ENCODE measurements at places on chromosomes 16 and 17.

DNA sequence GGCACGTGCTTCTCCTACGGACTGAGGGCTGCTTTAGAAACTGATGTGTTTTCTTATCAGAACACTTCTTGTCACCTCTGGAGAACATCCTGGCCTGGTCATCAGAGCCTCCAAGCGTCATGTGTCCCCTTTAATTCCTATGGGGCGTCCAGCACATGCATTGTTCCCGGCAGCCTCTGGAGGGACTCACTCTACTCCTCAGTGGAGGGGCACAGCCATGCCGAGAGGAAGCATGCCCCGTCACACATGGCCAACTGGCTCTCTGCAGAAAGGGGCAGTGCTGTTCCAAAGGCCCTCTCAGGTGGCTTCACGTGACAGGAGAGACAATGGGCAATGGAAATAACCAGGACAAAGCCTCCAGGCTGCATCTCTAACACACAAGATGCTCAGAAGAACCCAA is 31.8 kb downstream of the CDRT15L2 start:
- no peak for DNase-seq

DNA sequence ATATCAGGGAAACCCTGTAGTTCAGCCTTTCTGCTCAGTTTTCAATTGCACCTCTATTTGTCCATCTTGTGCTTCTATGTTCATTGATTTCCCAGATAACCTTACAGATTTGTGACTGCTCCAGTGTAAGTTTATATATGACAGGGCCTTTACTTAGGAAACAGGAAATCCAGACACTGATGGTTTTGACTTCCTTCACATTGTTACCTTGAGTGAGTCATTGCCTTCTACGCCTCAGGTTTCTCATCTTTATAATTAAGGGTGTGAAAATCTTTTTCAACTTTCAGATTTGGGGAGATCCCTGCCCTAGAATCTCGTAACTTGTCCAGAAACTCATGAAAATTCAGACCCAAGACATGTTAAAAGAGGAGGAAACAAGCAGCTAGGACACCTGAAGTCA is 342.4 kb upstream of the TBX2 start:
- DNase-seq = no peak

DNA sequence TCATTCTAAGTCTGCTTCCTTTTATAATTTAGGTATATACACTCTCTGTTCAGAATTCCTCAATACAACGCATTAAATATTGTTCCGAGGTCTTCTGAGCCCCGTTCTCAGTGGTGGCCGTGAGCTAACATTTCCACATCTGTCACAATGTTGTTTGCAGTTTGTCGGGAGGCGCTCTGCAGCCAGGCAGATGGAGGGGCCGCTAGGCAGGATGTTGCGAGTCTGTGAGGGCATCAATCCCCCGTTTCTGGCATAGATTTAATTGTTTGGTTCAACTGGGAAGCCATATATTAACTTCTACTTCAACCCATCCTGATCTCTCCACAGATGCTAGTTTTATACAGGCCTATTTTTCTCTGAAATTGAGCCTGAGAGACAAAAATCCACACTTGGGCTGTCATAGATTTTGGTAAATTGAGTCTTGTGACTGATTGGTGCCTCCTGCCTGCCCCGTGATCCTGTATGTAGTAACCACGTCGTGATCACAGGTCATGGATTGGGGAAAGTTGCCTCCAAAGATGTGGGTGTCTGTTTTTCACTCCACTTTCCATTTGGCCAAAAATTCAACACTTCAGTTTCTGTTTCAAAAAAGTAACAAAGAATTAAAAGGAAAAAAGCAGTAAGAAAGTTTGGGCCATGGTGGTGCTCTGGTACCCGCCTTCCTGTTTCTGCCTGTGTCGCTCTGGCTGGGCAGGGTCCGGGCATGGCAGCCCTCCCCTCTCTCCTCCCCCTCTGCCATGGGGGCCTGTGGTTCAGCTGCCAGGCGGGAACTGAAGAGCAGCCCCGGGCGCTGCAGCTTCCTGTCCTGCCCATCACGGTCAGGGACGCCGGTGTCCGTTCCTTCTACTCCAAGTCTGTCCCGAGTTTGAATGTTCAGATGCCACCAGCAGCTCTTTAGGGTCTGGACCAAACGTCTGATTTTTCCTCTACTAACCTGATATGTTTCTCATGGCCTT is 41.5 kb downstream of the RPTOR start:
- no peak for DNase-seq

- DNase-seq = no peak
Measured at GRCh38 chr16:15856182-15856581, 646 bp downstream of the MYH11 start.

DNA sequence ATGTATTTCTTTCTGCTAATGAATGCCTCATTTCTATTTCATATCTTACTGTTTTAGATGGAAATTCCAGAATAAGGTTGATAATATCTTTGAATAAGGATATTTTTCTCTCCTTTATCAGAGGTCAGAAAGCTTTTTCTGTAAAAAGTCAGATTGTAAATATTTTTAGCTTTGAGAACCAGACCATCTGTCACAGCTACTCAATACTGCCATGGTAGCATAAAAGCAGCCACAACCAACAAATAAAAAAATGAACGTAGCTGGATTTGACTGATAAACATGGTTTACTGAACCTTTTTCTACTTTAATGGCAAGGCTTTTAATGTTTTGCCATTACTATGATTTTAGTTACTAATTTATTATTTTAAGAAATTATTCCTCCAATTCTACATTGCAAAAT is 217.4 kb upstream of the COX10 start:
- DNase-seq = no peak

DNA sequence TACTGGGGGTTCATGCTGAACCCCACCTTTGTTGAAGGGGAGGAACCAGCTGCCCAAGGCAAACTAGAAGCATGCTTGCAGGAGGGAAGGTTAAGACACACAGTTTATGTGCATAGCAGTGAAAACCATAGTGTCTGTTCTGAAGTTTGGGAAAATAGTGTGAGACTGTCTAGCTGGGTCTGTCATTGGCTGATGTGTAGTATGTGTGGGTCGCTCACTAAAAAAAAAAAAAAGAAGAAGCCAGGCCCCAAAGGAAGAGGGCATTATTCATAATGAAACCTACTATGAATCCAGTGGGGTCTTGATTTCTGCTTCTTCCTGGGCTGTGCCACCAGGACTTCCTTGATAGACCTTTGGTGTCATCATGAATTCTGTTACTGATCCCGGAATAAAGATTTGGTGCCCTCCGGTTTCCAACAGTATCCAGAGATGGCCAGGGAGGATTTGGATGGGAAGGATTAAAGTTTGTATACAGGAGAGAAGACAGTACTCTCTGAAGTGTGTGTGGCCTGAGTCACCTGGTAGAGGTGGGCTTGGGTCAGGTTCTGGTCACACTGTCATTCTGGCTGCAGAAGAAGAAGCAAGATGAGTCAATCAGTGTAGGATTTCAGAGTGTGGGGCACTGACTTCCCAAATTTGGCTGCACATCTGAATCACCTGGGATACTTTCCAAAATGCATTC is 220.3 kb downstream of the PRKCA start:
- no peak for DNase-seq

GRCh38 chr16:27465483-27465879 is 63.5 kb downstream of the IL21R start:
- no peak for DNase-seq

DNA sequence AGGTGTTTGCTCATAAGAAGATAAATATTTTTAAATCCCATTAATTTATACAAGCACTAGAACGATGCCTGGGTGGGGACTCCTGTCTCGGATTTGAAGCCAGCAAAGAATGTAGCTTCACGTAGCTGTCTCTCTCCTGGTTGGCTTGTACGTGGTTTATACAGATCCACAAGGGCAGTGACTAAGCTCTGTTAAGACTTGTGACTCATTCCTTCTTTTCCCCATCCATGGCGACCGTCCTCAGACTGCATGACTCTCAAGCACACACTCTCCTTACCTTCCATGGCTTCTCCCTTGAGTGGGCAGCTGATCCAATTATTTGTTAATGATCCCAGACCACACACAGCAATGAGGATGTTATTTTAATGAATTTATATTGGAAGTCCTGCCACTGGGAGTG is 679.7 kb upstream of the SOX9 start:
- no peak for DNase-seq

GRCh38 chr17:32298721-32299579 is 33.3 kb downstream of the RHBDL3 start:
- DNase-seq = no peak

DNA sequence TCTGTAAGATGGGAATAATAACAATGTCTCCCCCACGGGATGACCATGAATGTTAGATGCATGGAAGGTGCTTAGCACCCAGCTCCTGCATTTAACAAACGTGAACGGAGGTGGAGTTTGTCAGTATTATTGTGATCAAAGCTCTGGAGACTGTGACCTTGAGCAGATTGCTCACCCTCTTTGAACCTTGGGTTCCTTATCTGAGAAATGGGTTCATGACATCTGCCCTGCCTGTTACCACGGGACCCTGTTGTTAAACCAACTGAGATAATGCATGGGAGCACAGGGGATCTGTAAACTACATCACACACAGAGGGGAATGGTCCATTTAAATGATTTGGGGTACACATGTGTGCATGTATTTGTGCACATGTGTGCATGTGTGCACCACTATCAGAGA is 29.6 kb downstream of the MRM1 start:
- no peak for DNase-seq

- no peak for DNase-seq
Measured at GRCh38 chr17:80415626-80416137, 715 bp downstream of the ENDOV start.

DNA sequence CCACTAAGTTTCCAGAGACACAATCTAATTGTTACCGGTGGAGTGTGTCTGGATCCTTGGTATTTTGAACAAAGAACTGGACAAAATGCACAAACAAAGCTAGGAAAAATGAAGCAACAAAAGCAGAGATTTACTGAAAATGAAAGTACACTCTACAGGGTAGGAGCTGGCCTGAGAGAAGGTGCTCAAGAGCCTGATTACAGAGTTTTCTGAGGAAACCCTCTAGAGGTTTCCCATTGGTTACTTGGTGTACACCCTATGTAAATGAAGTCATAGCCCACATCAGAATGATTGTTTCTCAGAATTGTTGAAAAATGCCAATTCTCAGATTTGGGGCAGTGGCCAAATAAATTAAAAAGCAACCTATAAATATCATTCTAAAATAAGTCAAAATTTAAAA is 436.4 kb downstream of the KCNJ18 start:
- DNase-seq = no peak

- no peak for DNase-seq
Measured at GRCh38 chr16:27310576-27311447, 3.0 kb upstream of the IL4R start.

DNA sequence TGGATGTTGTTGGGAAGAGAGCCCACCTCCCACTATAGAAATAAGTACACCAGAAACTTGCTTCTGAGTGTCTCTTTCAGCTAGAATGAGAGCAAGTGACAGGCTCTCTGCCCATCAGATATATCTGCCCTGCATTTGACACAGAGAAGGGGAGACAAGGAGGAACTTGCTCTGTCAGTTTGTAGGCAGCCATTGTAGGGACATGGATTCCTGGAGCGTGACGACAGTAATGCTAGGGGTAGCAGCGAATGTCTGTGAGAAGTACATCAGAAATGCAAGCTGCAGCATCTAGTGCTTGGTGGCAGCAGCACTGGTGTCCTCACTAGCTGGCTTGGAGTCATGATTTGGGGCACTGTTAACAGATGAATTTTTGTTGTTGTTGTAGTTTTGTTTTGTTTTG is 23.0 kb downstream of the ZNF200 start:
- no peak for DNase-seq

DNA sequence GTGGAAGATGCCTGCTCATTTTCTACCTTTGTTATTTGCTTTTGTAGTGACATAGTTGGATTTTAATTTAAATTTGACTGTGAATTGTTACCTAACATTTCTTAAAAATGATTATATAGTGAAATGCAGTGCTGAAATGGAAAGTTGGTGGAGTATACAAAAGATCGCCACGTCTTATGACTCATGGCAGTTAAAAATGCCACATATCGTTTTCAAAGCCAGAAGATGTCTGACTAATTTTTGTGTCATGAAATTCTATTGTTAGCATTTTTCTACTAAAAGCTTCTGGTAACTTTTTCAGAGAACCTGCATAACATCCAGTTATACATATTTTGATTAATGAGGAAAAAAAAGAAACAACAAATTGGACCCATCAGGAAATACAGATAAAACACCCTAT is 20.6 kb downstream of the MAP2K4 start:
- DNase-seq = no peak

DNA sequence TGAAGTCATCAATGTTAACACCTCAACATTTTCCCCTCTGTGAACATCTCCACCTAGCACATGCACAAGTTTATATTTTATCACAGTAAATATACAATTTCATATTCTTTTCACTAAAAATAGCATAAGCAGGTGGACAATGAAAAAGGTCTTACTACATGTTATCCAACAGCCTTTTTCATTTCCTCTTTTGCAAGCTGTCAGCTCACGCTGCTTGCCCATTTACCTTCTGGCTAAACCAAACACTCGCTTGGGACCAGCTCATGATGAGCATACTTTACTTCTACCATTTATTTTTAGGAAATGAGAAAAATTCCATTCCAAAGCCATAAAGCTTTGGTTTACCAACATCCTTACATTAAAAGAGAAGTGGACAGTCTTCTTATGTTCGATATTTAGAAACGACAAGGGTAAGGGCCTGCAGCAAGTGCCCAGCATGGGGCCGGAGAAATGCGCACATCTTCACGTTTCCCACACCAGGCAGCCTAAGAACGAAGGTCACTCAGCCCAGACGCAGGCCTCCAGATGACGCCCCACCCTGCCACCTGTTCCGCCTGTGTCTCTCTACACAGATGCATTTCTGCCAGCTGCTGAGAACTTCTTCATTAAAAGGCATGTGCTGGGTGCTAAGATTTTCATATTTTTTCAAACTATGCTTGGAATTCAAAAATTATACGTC is 13.9 kb downstream of the SNN start:
- no peak for DNase-seq

- DNase-seq = no peak
Measured at GRCh38 chr17:705863-706262, 8.8 kb downstream of the VPS53 start.

DNA sequence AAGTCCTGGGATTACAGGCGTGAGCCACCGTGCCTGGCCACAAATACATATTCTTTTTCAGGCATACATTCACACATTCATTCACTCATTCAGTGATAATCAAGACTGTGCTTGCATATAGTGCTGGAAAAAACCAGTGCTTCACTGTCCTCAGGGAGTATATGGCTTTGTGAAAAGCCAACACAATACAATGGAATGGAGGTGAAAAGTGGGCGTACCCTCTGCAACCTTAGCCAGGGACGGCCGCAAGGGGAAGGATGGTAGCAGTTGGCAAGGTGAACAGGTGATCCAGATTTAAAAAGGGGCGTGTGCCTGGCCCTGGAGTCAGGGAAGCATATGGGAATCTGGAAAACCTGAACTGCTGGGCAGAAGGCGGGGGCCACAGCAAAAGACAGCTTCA is 18.1 kb upstream of the GAN start:
- no peak for DNase-seq

Data from CD4-positive, alpha-beta T cell treated with Interleukin-12 subunit alpha and Interleukin-12 subunit beta, for 1 hour (primary cell).